ENCODE measurements at places on chromosomes 13 and 19.

GRCh38 chr19:10353793-10354391, 14.5 kb upstream of the ICAM3 start:
- no peak for DNase-seq

GRCh38 chr13:40352802-40353562, 313.5 kb downstream of the FOXO1 start:
- DNase-seq: no peak

DNA sequence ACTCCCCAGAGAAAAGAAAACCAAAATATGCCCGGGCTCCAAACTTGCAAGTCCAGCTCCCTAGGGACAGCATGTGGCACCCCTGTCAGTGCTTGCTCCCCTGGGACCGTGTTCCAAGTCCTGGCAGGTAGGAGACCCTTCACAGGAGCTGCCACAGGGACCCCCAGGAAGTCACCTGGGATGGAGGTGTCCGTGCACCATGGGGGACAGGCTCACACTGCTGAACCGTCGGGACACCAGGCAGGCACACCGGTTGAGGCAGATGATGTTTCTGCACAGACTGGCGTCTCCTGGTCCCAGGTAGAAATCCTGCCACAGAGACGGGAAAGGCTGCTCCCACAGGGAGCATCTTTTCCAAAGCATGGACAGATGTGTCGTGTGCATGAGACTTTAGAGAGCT, 11.7 kb upstream of the PROZ start:
- DNase-seq: no peak

GRCh38 chr19:28977826-28978225, 235.1 kb downstream of the UQCRFS1 start:
- no peak for DNase-seq

GRCh38 chr19:17235971-17236777, 9.5 kb downstream of the NR2F6 start:
- no peak for DNase-seq

DNA sequence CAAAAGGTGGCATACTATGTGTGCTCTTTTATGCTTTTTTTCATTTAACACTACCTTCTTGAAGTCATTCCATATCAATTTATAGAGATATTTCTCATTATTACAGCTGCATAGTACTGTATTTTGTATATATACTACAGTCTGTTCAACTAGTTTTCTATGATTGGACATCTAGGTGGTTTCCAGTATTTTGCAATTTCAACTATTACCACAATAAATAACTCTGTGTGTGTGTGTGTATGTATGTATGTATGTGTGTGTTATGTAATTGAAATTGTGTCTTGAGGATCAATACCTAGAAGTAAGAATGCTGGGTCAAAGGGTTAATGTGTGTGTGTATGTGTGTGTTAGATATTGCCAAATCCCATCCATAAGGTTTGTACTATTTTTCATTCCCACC, 7.0 kb downstream of the LPAR6 start:
- no peak for DNase-seq

DNA sequence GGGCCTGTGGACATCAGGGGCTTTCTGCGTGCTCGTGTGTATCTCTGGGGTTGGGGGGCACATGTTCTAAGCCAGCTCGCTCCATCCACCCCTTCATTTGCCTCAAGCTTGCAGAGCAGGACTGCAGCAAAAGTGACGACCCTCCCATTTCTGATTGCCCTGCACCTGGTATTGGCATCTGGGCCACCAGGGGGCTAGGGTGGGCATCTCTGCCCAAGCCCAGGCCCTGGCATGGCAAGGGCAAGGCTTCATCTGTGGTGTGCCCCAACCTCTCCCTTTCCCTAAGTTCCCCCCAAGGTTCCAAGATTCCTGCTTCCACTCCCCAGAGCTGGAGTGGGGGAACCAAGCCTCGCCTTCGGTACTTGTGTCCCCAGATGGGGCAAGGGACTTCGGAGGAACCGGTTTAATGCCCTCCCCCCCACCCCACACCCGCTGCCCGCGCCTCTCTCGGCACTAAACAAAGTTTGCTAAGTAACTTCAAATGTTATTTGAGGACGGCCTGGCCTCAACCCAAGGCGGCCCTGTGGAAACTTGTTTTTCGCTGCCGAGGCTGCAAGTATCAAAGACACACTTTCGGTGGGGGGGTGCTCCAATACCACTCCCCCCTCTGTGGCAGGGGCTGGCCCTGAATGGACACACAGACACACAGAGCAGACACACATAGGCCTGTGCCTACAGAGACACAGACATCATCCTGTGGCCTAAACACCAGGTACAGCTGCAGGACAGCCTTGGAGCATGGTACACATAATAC, 12.2 kb downstream of the NFIX start:
- DNase-seq: no peak

- DNase-seq: no peak
These were observed 1089.7 kb downstream of the EFNB2 start for GRCh38 chr13:105445796-105446195.

DNA sequence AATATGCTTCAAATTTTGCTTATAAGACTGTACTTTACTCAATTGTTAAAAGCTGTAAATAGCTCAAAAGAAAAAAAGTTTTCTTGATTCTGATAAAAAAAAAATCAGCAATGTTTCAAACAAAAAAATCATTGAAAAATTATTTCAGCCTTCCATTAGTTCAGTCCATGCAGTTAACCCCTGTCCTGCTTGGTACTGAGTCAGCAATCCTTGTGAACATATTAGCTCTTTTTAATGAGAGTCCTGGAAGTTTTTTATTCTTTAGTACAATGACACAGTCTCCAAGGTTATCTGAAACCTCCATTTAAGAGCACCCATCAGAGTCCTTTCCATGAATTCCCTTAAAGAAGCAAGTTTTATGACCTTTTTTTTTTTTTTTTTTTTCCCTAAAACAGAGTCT, 21.4 kb upstream of the KBTBD6 start:
- no peak for DNase-seq

DNA sequence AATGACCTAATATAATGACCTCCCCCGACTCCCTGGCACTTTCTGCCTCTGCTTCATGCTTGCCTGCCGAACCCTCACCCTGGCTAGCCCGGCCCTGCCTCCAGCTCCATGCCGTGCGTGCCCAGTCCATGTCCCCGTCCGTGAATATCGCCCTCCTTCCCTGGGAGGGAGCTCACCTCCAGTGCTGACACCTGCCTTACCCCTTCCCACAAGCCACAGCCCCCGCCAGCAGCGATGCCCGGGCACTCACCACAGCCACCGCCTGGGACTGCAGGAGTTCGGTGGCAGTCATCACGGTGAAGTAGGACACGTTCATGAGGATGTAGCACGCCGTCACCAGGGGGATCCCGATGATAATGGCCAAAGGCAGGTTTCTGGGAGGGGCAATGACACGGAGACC, 10.0 kb downstream of the SLC7A9 start:
- no peak for DNase-seq

DNA sequence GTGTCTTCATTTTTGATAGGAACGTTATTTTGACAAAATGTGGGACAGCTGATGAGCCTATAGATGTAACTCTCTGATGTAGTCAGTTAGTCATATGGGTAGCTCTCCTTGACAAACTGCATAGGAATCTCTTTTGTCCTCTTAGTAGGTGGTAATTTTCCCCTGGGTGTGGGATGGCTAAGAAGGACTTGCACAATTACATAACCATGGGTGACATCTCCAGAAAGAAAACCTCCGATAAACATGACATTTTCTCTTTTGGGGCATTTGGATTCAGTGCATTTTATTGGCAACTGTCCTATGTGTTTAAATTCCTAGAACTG, 41.8 kb downstream of the IGFL3 start:
- DNase-seq: no peak

DNA sequence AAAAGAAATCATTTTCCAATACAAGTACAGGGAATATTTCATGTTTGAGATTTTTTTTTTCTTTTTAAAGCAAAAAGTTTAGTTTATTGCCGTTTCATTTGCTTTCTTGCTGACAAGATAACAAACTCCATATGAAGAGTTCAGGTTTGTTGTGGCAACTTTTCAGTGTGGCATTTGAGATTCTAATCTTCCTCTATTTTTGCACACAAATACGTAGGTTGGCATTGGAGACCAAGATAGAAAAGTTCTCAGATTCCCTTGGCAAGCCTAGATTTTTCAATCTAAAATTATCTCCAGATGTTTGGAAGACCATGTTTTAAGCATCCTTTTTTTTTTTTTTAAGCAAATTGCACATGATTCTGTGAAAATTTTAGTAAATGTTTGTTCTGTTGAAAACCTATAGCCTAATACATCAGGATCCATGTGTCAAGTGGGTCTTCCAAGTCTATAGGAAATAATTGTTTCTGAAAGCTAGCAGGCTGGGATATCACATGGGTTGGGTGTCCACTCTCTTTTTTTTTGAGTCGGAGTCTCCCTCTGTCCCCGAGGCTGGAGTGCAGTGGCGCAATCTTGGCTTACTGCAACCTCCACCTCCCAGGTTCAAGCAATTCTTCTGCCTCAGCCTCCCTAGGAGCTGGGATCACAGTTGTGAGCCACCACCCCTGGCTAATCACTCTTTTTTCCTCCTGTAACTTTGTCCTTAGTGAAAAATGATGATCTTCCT, 2.6 kb downstream of the GARRE1 start:
- no peak for DNase-seq

GRCh38 chr19:13985771-13986347, 20.3 kb downstream of the RFX1 start:
- DNase-seq: no peak

- DNase-seq: no peak
These were observed 49.4 kb upstream of the TNFSF11 start for GRCh38 chr13:42524487-42525034.

- DNase-seq: no peak
These were observed 186.9 kb upstream of the UBL3 start for GRCh38 chr13:30037306-30037705.

GRCh38 chr13:96780105-96780504, 214.2 kb downstream of the OXGR1 start:
- no peak for DNase-seq

GRCh38 chr13:23799945-23800344, 89.3 kb downstream of the MIPEP start:
- DNase-seq: no peak

DNA sequence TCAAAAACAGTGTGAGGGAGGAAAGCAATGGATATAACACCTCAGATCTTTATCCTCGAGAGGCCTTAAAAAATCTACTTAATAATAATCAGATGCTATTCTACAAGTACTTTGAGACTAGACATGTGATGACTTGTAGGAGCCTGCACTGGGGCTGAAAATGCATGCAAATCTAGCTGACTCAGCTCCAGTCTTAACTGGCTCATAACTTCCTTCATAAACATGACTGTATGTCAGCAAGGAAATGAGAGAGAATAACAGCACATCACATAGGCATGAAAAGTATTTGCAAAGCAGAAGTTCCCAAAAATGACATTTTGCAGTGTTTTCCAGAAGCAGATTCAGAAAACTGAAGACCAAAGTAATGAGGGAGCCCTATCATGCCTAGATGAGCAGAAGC, 38.1 kb downstream of the PSG5 start:
- no peak for DNase-seq

- DNase-seq: no peak
These were observed 581.9 kb upstream of the PRR20A start for GRCh38 chr13:56558698-56559320.

DNA sequence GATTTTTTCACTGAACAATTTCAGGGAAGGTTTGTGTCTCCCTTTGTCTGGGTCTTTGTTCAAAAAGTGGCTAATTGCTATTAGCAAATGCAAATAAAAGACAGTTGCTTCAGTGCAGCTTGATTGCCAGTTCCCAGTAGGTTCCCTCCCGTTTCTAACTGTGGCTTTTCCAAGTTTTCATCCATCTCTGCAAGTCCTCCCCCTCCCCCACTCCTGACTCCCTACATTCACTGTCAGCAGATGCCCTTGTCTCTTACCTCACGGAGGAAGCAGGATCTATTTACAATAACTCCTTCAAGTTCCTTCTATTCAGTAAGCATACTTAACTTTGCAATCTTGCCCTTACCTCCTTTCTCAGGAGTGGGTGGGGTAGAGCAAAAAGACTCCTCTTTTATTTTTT, 55.4 kb upstream of the SCEL start:
- DNase-seq: no peak
